ENCODE measurements at places on chromosomes 3 and 15.

DNA sequence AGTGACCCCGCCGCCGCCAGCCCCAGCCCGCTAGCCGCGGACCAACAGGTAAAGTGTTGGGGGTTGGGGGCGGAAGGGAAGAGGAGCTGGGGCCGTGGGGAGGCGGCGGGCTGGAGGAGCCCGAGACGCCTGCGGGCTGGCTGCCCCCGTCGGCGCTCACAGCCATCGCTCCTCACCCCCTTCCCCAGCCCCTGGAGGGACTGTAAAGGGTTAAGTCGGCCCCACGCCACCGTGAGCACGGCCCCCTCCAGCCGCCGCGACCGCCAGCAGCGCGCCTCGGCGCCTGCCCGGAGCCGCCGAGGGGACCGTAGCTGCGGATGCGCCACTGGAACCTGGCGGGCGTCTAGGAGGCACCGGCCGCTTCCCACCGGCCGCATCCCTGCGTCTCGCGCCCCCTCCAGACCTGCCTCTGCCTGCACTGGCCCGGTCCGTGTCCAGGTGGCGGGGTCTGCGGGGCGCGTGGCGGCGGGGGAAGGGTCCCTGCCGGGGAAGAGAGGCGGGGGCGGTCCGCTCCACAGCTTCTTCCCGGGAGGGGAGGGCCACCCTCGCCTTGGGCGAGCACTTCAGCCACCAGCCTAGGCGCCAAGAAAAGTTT, 522 bp downstream of the MED12L start:
- no peak for DNase-seq

- DNase-seq: no peak
Observed at GRCh38 chr3:196920733-196921132, 21.6 kb downstream of the NCBP2 start.

GRCh38 chr3:191068946-191069813, 129.9 kb upstream of the OSTN start:
- DNase-seq: no peak

- peak; percentile 97 for DNase-seq
Observed at GRCh38 chr3:177589911-177590381, 392.7 kb upstream of the TBL1XR1 start.

- DNase-seq: peak; percentile 77
Observed at GRCh38 chr15:55279746-55280351, 9.8 kb downstream of the RAB27A start.

- DNase-seq: peak; percentile 95
Observed at GRCh38 chr3:149575213-149575960, 82.4 kb downstream of the WWTR1 start.

DNA sequence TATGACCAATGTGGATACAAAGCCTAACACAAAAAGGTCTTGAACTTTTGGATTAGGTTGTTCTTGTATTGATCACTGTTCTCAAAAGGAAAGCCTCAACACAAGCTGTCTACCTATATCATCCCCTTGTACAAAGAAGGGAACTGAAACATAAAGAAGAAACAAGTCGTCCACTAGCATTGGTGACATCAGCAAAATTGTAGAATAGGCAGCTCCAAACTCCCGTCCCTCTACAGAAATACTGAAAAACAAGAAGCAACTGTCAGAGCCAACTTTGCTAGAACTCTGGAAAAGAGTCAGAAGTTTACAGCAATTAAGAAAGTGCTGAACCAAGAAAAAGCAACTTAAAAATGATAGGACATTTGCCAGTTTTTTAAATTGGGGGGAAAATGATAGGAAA, 7.5 kb upstream of the NR1I2 start:
- no peak for DNase-seq

DNA sequence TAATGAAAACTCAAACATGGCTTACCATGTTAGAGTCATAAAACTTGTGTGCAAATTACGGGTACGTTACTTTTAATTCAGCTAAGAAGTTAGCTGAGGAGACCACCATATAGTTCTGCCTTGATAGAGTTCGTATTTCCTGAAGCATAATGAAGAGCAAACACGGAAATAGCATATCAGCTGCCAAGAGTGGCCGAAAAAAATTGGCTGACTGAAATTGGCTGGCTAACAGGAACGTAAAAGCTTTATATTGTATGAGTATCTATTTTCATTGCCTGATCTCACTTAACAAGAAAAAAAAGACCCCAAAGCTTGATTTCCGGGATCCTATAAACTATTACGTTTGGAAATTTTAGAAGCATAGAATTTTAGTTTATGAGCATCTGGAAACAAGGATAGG, 1222.9 kb downstream of the ZPLD1 start:
- no peak for DNase-seq

DNA sequence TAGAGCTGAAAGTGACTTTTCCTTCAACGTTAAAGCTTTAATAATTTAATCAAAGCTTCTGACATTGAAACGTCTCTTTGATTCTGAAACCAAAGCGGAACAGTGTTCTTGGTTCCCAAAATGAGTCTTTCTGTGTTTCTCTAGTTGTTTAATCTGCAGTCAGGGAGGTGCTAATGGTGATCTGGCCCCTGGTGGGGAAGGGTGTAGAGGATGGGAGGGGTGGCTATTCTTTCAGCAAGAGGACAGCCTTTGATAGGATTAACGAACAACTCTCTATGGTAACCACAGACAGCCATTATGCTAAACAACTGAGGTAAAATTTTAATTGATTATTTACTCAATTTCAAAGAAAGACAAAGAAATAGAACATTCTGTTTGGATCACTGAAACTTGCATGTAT, 79.9 kb upstream of the CADPS start:
- DNase-seq: no peak

DNA sequence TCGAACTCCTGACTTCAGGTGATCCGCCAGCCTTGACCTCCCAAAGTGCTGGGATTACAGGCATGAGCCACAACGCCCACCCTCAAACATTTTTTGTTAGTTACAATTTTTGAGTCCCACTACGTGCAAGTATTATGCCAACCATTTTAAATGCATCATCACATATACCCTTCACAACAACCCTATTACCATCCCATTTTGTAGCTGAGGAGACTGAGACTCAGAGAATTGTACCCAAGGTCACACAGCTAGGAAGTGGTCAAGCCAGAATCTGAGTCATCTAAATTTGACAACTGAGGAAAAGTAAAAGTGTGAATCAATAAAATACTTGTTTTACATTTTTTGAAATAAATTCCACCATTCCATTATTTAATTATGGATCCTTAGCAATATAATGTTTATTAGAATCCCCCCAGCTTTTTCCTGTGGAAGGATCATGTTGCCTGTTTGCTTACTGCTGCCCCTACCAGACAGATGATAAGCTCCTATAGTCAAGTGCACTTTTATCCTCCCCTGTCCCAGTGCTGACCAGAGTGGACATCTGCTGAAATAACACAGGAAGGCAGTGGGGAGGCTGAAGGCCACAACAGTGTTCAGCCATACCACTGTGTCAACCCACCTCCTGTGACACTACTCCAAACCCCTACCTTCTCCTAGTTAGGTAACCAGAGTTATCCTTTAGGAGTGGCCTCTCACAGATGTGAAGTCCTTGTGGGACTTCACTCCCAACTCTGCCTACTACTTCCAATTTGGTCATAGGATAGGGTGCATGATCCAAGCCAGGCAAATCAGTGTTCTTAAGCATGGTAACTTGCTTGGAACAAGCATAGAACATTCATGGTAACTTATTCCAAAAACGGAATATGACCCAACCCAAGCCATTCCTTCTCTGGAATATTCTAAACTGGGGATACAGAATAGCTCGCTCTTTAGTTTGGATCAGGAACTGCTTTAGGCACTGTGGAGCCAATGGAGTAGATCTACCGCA, 28.1 kb downstream of the PRKAR2A start:
- DNase-seq: no peak

GRCh38 chr15:69662645-69663000, 210.0 kb downstream of the RPLP1 start:
- no peak for DNase-seq

DNA sequence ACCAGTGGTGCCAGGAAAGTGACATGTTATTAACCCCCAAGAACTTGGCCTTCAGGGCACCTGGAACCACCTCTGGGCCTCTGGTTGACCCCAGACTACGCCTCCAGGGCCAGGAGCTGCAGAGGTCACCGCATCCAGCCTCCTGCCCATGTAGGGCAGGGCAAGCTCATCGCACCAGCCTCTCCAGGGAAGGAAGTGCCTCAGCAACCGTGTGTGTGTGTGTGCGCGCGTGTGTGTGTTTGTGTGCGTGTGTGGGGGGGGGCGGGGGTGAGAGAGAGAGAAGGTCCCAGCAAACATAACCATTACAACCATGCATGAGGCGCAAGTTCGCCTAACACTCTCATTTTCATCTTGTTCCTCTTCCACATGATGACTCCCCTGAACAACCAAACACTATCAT, 31.8 kb downstream of the RAB6B start:
- no peak for DNase-seq

DNA sequence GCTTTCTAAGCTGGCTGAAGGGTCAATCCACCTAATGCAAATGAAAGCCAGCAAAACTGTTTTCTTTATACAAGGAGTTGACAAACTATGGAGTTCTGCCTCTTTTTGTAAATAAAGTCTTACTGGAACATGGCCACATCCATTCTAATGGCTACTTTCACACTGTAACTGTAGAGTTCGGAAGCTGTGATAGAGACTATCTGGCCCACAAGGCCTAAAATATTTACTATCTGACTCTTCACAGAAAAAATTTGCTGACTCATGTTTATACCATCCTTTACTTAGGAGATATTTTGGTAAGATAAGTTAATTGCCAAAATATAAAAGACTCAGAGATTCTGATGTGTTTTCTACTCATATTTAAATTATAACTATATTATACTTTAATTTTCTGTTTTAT, 93.7 kb upstream of the GK5 start:
- DNase-seq: peak; percentile 31

DNA sequence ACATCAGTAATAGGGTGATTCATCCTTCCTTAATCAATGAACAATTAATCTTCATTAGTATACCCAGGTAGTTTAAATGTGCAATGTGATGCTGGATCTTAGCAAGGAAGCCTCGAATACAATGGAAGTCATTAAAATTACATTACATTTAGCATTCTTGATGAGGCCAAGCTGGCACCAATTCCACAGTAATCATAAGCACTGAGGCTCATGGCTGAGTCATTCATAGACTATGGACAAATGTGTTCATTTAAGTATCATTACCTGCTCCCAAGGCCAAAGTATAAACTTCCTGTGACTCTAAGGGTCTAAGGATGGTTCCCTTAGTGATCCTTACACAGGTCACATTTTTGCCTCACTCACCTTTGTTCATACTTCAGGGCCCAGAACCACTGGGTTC, 266.4 kb upstream of the CDIN1 start:
- DNase-seq: no peak

- DNase-seq: peak; percentile 22
Observed at GRCh38 chr3:48885753-48886152, 12.9 kb downstream of the SLC25A20 start.

GRCh38 chr3:97810779-97811390, 10.9 kb upstream of the CRYBG3 start:
- DNase-seq: no peak

- no peak for DNase-seq
Observed at GRCh38 chr3:62940771-62941563, 65.8 kb upstream of the CADPS start.
